ENCODE measurements at places on chromosomes 2 and 18. TPM values are rescaled to one million over a fixed set of nuclear protein-coding genes. Genes with fewer than 3 reads are reported as not detected.

DNA sequence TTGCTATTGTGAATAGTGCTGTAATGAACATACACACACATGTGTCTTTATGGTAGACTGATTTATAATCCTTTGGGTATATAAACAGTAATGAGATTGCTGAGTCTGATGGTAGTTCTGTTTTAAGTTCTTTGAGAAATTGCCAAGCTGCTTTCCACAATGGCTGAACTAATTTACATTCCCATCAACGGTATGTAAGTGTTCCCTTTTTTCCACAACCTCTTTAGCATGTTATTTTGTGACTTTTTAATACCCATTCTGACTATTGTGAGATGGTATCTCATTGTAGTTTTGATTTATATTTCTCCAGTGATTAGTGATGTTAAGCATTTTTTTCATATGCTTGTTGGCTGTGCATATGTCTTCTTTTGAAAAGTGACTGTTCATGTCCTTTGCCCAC, 86.7 kb downstream of the TTC27 start:
- no peak for DNase-seq

DNA sequence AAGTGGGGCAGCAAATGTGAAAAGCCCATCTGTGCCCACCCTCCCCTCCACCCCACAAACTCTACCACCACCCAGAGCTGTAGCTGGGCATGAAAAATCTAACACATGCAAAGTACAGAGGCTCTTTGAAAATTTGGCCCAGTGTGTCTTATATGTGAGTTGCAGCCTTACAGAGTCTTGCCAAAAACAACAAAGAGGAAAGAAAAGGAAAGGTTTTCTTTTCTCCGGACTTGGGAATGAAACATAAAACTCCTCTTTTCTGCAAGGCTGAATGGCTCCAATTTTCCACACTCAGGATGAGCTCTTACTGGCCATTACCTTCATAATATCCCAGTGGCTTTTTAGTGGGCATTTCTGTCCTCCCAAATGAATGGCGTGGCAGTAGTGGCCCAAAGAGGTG, 27.9 kb upstream of the POU3F3 start:
- no peak for DNase-seq

- DNase-seq, result no peak
Observed at GRCh38 chr2:43305012-43305411, 78.6 kb upstream of the ZFP36L2 start.

- DNase-seq, result no peak
Observed at GRCh38 chr2:236452238-236452637, 117.4 kb upstream of the ACKR3 start.

DNA sequence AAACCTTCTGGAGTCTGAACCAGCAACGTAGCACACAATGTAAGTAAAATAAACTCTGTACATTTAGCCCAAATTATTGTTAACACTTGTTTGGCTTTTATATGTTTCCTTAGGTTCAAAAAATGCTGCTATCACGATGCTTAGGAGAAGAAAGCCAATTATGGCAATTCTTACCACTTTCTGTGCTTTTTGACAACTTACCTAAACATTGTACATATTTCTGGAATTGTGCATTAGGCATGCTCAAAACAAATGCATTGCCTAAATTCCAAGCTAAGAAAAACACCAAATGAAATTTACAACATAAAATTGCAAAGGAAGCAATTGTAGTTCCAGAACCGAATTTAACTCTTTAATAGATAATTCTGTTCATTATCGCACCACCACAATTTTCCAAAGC, 585.6 kb upstream of the DSEL start:
- DNase-seq, result no peak

The IL18R1 gene
- total RNA-seq, result under 0.01 TPM

DNA sequence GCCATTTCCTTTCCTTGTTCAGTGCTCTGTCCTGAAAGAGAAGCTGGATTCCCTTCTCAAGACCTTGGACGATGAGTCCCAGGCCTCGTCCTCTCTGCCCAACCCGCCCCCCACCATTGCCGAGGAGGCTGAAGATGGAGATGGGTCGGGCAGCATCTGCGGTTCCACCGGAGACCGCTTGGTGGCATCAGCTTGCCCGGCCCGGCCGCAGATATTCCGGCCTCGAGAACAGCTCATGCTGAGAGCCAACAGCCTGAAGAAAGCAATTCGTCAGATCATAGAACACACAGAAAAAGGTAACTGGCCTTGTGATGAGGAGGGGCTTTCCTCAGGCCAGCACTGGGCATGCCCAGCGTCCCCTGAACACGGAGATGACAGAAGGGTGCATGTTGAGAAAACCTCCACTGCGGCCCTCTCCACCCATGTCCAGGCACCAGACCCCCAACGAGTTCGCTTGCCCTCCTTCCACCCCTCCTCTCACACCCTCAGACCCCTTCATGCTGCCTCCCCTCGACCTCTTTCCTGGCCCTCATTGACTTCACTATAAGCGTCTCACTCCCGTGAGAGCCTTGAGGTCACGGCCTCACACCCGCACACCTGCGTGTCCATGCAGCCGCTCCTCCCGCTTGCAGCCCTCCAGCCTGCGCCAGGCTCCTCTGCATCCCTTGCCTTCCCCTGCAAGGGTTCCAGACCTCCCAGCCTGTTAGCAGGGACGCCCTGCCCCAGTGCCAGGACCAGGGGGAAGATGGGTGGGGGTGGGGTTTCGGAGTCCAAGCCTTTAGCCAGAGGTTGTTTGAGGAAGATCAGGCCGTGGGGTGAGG, 95.0 kb downstream of the DGKD start:
- no peak for DNase-seq

DNA sequence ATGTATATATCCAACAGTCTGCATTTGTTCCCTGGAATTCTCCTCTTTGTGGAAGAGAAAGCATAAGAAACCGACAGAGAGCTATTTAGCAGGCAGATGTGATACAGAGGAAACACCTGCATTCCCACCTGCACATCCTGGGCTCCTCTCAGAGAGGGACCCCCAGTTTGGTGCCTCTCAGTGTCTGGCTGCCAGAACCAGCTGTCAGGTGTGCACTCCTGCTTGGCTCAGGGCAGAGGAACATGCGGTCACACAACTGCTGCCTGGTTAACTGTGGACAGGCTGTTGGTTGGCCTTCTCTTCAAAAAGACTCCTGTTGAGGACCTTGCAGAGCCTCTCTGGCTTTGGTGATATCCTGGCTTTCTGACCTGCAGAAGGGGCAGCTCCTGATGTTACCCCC, 54.6 kb downstream of the ITGB6 start:
- no peak for DNase-seq

DNA sequence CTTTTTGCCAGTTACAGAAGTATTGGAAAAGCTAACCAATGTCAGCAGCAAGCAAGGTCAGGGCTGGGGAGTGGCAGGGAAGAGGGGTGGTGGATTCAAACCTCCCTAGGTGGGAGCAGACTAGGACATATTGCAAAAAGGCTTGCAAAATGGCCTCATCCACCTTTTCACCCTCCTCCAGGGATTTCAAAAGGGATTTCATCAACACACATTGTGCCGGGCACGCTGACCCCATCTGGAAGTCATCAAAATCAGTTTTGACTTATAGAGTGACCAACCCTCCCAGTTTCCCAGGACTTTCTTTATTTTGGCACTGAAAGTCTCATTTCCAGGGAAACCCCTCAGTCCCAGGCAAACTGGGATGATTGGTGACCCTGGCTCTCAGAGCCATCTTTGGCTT, 94.7 kb downstream of the BIN1 start:
- DNase-seq, result no peak

The RFX8 gene
- 0.47 TPM for total RNA-seq

GRCh38 chr2:29561181-29561580, 360.2 kb downstream of the ALK start:
- no peak for DNase-seq

DNA sequence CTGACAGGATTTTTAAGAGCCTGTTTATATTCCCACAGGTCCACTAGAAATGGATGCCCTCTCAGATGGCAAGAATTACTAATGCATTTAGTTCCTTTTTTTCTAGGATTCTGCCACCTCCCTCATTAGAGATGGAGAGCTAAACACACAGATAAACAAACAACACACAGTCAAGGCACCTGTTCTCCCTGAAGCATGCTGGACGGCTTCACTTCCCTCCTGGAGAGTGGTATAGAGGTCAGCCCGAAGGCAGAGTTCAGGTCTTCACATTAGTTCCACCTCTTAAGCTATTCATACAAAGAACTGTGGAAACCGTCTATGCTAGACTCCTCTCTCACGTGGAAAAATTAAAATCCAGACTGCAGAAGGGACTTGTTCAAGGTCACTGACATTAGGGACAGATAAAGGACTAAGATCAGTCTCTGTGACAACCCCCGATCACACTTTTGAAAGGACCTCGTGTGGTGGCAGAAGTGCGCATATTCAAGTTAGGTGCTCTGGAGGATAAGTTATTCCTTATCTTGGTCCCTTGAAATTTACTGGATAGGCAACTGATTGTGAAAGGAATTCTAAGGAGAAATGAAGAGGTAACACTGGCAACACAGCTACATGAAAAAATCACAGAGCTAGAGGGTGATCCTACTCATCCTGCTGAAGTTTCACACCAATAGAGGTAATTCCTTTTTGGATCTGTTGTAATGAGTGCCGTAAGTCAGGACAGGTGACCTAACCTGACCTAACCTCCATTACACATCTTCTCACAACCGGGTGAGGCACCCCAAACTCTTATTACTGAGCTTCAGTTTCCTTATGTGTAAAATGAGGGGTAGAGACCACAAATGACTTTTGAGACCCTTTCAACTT, 75.1 kb downstream of the SPRED2 start:
- no peak for DNase-seq

DNA sequence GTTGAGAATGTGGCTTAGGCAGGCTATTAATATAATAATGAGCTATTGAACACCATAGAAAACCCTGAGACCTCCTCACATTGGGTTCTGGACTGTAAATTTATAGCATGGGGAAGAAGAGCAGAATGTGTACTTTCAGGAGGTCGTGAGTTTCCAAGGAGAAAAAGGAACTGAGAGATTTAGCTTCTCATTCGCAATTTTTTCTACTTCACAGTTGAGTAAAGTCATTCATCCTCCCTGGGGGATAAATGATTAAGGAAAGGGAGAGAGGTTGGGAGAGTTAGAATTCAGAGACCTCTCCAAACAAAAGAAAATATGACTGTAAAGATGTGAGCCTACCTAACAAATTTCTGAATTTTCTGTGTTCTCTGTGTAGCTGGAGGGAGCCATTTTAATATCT, 205.8 kb upstream of the CYRIA start:
- DNase-seq, result no peak

GRCh38 chr18:76459687-76460350, 35.2 kb downstream of the ZNF516 start:
- DNase-seq, result no peak

The LYG1 gene
- 0.47 TPM for total RNA-seq

The REG3G gene
- not detected for total RNA-seq

DNA sequence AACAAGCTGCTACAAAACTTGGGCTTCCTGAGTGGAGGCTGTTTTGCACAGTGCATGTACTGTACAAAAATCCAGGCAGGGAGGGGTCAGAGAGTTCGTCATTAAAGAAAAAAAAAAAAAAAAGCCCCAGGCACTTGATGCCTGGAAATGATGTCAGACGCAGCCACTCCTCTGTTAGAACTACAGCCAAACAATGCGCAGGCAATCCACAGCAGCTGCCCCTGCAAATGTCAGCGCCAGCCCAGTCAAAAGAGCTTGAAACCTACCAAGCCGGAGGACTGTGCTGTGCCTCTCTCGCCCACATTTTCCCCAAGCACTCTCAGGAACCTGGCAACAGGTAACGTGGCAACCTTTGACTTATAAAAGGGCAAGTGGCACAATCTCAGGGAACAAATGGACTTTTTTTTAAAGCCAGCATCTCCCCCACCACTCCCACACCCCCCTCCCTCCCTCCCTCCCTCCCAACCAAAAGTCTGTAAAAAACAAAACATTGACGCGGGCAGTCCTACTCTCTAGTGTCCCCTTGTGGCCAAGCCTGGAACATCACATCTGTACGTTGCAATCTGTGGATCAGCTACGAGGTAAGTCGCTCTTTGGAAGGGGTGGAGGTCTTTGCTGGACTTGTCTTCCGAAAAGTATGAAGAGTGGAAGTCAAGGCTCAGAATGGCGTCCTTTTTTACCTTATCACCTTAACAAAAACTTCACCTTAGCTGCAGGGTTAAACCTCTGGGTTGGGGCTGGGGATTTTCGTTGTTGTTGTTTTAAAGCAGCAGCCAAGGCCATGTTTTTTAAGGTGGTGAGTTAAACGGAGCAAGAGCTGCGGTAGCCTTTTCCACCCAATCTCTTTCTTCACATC, 144.2 kb downstream of the TGIF1 start:
- DNase-seq, result peak; percentile 85

- no peak for DNase-seq
Observed at GRCh38 chr2:201887773-201888425, 81.6 kb downstream of the CDK15 start.

The DYNAP gene
- not detected for total RNA-seq

DNA sequence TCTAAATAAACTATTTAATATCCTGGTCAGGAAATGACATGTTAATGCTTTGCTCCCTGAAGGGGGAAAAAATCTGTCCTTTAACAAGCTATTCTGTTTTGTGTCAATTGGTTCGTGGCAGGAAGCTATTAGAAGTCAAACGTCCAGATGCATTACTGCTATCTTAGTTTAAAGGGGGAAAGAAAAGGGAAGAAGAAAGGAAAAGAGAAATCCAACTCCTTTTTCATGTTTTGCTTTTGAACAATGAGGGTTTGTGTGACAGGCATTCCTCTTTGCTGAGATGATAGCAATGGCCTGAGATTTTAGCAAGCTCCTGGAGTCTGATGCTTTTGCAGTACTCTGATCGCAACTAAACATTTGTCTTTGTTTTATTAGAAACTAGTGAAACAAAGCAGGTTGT, 24.6 kb downstream of the TRIB2 start:
- DNase-seq, result no peak

DNA sequence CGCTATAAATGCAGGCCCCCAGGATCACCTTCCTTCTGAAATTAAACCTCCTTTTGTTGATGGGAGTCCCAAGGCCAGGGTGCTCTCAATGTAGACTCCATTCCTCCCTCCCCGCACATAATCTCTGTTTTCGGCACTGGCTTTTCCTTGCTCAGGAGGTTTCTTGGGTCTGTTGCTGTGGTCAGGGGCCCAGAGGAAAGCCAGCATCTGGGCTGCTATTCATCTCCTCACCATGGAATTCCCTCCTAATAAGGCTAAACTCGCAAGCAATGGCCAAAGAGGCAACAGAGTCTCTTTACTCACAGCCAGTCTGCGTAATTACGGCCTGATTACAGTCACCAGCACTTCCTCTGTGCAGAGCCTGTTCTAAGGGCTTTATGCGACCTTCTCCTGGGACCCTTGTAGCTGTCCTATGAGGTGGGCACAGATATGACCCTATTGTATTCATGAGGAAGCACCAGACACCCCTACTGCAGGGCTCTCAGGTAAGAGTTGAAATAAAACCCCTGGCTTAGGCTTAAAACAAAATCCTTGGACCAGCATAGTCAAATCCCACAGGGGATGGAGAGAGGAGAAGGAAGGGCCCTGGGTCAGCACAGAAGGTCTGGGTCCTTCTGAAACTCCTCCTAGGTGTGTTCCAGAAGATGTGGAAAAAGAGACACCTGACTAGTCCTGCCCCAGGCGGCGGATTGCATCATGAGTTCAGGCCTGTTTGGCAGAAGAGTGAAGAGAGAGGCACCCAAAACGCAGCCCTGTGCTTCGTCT, 105.0 kb upstream of the SH3BP4 start:
- no peak for DNase-seq

GRCh38 chr2:10588931-10589330, 100.8 kb downstream of the NOL10 start:
- DNase-seq, result no peak

- DNase-seq, result no peak
Observed at GRCh38 chr2:110997331-110998045, 123.2 kb upstream of the BCL2L11 start.

GRCh38 chr2:112293636-112294401, 18.4 kb downstream of the ZC3H6 start:
- DNase-seq, result no peak

The EIF2B4 gene
- total RNA-seq, result 19.2 TPM

- DNase-seq, result no peak
Observed at GRCh38 chr2:85266146-85267041, 61.4 kb downstream of the TGOLN2 start.
